ENCODE measurements at places on chromosomes 5 and 9. TPM values are rescaled to one million over a fixed set of nuclear protein-coding genes. Genes with fewer than 3 reads are reported as not detected.

- no peak for DNase-seq
Observed at GRCh38 chr9:116493183-116493860, 193.8 kb upstream of the TRIM32 start.

The TRPM6 gene
- total RNA-seq = 3.0 TPM

DNA sequence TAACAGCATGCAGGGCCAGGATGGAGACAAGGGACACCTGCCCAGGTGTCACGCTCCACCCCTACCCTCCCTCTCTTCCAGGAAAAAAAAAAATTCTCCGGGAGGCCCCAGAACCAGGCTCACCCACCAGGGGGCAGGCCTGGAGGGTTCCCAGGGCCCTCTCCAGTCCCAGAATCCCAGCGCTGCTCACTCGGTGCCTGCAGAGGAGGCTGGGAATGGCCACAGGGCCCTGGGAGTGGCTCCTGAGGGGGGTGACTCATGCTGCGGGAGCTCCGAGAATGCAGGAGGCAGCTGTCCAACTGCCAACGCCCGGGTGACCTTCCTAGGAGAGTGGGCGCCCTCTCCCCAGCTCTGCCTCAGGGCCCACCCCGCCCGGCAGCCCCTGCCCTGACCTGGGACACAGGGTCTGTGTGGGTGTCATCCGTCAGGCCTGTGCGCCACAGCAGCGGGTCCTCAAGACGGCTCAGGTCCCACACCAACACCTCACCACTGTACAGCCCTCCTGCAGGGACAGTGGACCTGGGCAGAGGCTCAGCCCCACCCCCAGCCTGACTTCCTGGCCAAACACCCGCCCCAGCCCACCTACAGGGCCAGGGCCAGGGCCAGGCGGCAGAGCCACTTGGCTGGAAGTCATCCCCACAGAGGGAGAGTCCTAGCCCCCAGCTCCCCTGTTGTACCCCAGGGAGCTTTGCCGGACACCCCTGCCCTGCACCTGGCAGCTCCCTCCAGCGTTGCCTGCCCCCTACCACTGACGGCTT, 21.2 kb downstream of the DYNC2I2 start:
- no peak for DNase-seq

The SLC36A2 gene
- total RNA-seq = not detected

The NPDC1 gene
- 24.0 TPM for total RNA-seq

GRCh38 chr9:2787065-2787464, 56.8 kb downstream of the PUM3 start:
- no peak for DNase-seq

- DNase-seq = no peak
Observed at GRCh38 chr5:91296674-91297143, 86.4 kb downstream of the ARRDC3 start.

DNA sequence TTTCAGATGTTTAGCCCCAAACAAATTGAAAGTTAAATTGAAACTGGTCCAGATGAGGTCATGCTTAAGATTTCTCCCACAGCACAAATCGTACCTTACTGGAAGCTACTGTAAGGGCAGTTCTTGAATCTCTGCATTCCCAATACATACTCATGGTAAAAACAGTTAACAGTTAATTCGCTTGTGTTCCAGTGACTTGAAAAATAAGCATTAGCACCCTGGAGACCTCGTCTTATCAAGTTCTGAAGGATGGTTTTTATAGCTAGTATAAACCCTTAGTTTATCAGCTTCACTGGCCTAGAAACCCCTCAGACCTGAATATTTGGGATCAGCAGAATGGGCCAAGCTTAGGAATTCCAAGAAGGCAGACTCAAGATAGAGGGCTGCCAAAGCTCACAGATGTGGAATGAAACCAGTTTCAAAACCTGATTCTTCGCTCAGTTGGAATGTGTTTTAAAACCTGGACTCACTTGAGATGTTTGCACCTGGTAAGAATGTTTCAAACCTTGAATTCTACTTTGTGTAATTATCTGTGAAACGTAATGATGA, 103.6 kb downstream of the C9orf152 start:
- DNase-seq = no peak

The GKAP1 gene
- total RNA-seq = 14.5 TPM

DNA sequence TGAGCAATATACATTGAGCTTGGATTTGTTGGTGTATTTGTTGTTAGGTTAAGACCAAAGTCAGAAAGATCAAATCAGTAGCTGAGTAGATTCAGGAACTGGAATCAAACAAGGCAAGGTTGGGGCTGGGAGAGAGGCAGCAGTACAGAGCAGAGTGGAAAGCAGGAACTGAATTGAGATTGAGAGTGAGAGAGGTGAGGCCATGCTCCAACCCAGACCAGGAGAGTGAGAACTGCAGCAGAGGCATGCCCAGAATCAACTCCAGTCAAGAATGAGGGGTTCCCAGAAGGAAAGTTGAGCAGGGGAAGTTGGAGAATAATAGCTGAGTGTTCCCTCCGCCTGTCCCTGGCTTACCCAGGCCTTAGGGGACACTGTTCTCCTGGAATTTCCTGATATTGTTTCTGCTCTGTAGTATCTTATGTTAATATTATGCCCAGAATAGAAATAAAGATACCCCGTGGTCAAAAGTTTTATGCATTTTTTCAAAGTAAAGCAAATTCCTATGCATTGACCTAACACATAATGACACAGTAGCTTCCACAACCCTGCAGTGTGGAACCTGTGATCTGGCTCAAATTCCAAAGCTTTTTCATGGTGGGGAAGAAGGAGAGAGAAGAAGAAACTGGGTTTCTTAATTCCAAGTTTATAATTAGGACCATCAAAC, 82.7 kb downstream of the SV2C start:
- DNase-seq = no peak

DNA sequence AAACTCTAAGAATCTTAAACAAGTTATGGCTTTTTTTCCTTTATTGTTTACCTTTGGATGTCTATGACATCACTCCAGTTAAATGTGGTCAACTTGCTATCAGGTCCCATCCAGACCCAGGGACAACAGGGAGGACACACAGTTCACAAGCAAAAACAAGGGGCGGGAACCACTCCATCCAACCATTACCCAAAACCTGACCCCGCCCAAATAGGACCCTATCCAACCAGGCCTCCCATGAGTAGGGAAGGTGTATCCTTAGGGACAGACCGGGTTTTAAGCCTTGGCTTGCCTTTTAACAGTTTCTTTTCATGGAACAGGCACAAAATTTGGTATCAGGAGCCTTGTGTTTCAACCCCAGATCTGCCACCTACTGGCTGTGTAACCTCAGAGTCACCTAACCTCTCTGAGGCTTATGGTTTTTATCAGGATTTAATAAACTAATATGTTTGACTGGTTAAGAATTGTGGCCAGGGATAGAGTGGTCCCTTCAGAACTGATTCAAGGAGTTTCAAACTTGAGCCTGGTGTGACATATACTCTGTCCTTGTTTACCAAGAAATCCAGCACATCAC, 127.7 kb upstream of the RAD23B start:
- no peak for DNase-seq

DNA sequence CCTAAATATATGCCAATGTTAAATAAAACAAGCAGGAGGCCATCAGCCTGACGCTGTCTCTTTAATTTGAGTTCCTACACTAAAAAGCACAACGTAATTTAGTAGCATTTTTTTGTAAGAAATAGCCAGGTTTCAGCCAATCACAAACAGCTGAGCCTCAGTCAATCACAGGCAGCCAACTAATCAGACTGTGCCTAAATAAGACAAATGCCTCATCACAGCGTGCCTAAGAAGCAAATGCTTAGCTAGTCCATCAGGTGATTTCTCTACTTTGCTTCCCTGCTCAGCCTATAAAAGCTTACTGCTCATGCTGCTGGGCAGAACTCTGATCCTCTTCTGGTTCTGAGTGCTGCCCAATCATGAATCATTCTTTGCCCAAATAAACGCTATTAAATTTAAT, 38.3 kb upstream of the RORB start:
- DNase-seq = no peak

- DNase-seq = no peak
Observed at GRCh38 chr5:90551376-90551775, 7.2 kb upstream of the ADGRV1 start.

The BRD8 gene
- total RNA-seq = 66.6 TPM

- peak; percentile 46 for DNase-seq
Observed at GRCh38 chr9:134734270-134734669, 92.7 kb downstream of the COL5A1 start.

Data from cerebellum (tissue), 4 donors.